Ovary (tissue), 10 donors: ENCODE measurements at places on chromosomes 2 and 18.

GRCh38 chr18:13982126-13982525 is 66.8 kb upstream of the MC2R start:
- no peak for DNase-seq

DNA sequence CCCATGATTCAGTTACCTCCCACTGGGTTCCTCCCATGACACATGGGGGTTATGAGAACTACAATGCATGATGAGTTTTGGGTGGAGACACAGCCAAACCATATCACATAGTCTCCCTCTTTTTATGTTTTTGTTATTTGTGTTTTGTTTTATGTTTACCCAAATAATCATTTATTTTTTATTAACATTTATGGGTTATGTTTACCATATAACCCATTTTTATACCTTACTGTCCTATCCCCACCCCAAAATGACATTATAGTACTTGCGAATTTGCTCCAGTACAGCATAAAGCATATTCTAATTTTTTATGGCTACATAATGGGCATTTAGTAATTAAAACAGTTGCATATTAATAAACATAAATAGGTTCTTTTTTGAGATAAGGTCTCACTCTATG is 61.9 kb upstream of the TTC27 start:
- DNase-seq = no peak

DNA sequence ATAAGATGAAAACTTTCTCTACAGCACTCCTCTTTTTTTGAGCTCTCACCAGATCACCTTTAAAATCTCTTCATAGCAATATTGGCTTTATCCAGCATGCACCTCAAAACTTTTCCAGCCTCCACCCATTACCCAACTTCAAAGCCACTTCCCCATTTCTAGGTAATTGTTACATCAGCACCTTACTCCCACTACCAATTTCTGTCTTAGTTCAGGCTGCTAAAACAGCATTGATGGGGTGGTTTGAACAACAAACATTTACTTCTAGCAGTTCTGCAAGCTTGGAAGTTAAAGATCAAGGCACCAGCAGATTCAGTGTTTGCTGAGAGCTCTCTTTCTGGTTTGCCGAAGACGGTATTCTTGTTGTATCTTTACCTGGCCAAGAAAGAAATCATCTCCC is 114.0 kb upstream of the SLC39A10 start:
- no peak for DNase-seq

DNA sequence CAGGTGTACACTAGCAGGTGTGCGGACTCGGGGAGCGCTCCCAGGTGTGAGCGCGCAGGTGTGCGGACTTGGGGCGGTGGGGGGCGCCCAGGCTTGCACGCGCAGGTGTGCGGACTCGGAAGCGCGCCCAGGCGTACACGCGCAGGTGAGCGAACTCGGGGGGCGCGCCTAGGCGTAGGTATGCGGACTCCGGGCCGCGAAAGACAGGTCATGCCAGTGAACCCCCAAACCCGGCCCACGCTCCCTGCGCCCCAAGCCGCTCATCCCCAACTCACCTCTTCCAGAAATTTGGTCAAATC is 342 bp downstream of the CYB5A start:
- DNase-seq = no peak

DNA sequence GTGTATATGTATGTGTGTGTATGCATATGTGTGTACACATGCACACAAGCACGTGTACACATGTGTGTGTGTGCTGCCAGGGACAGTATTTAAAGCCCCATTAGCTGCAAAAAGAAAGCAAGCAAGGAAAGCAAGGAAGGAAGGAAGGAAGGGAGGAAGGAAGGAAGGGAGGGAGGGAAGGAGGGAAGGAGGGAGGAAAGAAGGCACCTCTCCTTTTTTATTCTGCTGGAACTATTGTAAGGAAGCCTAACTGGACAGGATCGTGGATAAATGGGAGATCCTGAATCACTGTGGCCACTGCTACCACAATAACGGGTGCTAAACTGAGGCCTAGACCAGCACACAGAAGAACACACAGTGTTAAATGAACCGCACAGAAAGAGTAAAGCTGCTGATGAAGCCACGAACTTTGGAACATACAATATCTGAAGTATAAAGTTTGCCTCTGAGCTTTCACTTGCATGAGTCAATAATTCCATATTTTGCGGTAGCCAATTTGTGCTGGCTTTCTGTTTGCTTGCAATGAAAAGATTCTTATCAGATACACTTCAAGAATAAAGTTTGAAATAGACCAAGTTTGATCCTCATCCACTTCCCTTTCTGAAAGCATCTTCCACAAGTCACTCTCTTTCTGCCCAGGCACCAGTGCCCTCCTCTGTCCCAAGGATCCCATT is 15.5 kb downstream of the CACNB4 start:
- no peak for DNase-seq
